Activated CD4-positive, alpha-beta T cell treated with anti-CD3 and anti-CD28 coated beads, Interleukin-2, Interleukin-6, amounts not matched to agents 100 ng/mL and 50 ng/mL, durations not matched to agents 16 hours and 8 hours (primary cell): ENCODE measurements at places on chromosomes 12 and 14.

DNA sequence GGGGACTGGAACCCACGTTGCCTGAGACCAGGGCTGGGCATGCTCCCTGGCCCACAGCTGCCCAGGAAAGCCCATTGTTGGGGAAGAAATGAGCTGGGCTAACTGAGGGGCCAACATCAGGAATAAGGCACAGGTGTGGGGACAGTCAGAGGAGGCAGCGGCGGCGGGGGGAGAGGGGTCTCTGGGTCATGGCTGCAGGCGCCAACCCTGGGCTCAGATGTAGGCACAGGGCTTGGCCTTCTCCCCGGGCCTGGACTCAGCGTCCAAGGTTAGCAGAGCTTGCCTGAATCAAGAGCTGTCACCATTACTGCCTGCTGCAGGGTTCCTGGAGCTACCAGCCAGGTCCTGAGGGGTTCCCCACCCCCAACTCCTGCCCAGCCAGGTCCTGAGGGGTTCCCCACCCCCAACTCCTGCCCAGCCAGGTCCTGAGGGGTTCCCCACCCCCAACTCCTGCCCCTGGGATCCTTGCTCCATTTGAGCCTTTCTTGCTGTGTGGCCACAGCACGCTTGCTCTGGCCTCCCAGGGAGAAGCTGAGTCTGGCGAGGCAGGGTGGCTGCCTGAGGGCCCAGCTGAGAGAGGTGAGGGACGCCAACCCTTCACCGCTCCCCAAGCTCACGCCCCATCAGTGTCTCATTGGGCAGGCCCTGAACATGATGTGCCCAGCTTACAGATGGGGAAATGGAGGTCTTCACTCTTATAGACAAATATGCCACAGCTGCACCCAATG, 6.2 kb downstream of the CHGA start:
- no peak for DNase-seq

DNA sequence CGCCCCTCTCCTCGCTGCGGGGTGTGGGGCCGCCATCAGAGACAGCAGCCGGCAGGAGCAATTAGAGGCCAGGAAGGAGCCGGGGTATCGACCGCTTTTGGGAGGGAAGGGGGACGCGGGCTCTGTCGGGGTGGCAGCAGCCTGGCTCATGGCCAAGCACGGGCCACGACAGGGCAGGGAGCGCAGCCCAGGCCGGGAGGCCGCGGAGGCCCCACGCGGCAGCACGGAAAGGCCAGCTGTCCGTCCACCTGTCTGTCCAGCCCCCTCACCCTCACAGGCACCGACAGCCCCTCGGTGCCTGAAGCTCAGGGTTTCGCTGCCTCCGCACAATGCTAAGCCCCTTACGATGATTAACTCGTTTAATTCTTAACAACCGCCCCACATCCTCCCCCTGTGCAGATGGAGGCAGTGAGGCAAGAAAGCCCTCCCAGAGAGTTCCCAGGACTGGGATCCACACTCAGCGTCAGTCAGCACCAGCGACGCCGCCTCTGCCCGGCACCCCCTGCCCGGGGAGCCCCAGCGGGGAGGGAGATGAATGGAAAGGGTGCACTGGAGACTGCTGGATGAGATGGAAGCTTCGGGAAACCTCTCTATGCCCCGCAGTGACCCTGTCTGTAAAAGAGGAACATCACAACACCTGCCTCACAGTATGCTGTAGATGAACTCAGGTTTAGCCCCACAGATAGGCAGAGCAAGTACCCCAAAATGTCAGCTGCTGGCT, 23.7 kb downstream of the NCOR2 start:
- DNase-seq = no peak

DNA sequence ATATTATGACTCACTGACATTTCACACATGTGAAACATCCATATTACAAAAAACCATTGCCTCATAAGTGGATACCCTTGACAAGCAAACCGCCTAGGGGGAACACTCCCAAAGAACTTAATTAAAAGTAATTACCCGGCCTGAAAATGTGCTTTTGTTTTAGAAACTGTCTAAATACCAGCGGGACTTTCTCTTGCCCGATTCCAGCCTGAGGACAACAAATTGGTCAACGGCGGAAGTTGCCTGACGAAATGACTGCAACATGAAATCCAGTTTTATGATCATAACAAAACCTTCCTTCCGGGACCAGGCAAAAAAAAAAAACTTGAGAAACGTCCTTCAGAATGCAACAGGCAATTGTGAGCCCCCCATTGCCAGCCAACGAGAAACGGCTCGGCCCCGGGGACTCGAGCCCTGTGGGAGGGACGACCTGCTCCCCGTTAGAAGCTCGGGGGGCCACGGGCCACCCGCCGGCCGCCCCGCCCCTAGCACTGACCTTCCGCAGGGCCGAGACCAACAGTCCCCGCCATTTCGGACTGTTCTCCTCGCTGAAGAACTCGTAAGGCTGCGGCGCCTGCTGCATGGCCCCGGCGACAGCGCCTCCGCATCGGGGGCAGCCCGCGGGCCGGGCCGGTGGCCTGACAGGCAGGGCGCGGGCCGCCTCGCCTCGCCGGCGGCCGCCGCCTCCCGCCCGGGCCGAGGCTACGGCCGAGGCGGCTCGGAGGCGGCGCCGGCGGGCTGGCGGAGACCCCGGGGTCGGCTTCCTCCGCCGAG, 490 bp downstream of the SOS2 start:
- peak; percentile 68 for DNase-seq

DNA sequence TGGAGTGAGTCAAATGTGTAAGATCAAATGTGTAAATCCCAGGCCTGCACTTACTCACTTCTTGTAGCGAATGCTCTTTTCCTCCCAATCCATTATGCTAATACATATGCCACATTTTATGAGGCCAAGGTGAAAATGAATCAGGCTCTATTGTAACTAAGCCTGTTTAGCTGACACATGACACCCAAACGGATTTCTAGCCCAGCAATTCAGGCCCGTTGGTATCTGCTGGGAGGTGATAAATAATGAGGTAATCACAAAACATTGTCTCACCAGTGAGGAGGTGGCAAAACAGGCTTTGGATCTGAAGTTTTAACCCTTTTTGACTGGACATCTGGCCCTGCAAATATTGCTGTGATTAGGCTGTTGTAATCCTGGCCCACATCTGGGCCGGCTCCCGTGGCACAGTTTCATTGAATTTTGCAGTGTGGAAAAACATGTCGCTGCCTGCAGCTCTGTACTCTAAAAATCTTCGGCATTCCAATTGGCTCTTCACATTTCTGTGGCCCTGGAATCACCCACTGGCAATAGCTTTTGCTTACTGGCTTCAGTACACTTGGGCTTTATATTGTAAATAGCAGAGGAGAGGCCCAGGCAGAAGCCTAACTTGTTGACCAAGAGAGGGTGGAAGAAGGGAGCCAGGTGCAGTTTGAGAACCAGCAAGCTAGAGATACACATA, 106.1 kb downstream of the PAX9 start:
- DNase-seq = no peak

DNA sequence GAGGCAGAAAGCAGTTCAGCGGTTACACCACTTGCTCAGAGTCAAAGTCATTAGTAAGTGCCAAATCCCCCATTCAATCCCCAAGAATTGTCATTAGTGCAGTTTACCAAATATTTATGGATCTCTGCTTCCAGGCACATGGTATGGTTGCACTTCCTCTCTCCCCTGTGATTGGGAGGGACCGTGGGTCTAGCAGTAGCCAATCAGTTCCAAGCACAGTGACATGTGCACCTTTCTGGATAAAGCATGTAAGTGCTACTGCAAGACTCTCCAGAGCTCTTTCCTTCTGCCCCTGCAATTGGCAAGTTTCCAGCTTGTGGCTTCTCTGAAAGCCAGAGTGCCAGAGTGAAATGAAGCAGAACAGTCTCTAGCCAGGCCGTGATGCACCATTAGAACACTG, 85.3 kb upstream of the FLRT2 start:
- no peak for DNase-seq

GRCh38 chr12:92175961-92176360, 30.3 kb upstream of the BTG1 start:
- DNase-seq = no peak
